ENCODE measurements at places on chromosomes 6 and 20. TPM values are rescaled to one million over a fixed set of nuclear protein-coding genes. Genes with fewer than 3 reads are reported as not detected.

The FOXS1 gene
- 1.1 TPM for total RNA-seq

The DNMT3B gene
- total RNA-seq: 1.5 TPM

The CST2 gene
- not detected for total RNA-seq

The SPATS1 gene
- total RNA-seq: not detected

The TREML4 gene
- not detected for total RNA-seq

The COL9A1 gene
- not detected for total RNA-seq

The TCP11 gene
- total RNA-seq: 0.46 TPM

The MAS1 gene
- total RNA-seq: under 0.01 TPM

The SLC17A4 gene
- total RNA-seq: not detected

The CDH22 gene
- not detected for total RNA-seq

The APCDD1L gene
- total RNA-seq: 92.5 TPM

The TCF21 gene
- total RNA-seq: 1.4 TPM

The KIAA1755 gene
- 0.65 TPM for total RNA-seq

The ULBP3 gene
- 4.5 TPM for total RNA-seq

The SLC44A4 gene
- total RNA-seq: 0.30 TPM

The OR2H2 gene
- not detected for total RNA-seq

The SRMS gene
- not detected for total RNA-seq

The PDYN gene
- total RNA-seq: not detected

The ID4 gene
- total RNA-seq: 2.4 TPM

The DXO gene
- total RNA-seq: 11.0 TPM

The RSPH4A gene
- total RNA-seq: 0.05 TPM

The PXT1 gene
- not detected for total RNA-seq

The SCRT2 gene
- total RNA-seq: not detected

The TRIM31 gene
- total RNA-seq: not detected

The BCAS1 gene
- not detected for total RNA-seq

The SNX9 gene
- 26.7 TPM for total RNA-seq

The F13A1 gene
- total RNA-seq: not detected

The HLA-DQB2 gene
- not detected for total RNA-seq

The PRKN gene
- total RNA-seq: 0.30 TPM

The ZNF831 gene
- not detected for total RNA-seq

The FNDC11 gene
- total RNA-seq: 0.89 TPM

The MAP7 gene
- total RNA-seq: 0.30 TPM

The STAU1 gene
- 38.3 TPM for total RNA-seq

The SCUBE3 gene
- 4.2 TPM for total RNA-seq

The HNF4A gene
- not detected for total RNA-seq

The THBD gene
- total RNA-seq: 7.2 TPM

The PKIB gene
- total RNA-seq: 5.9 TPM

The BLTP3A gene
- 7.0 TPM for total RNA-seq

The SLC2A10 gene
- total RNA-seq: 64.5 TPM
